ENCODE measurements at places on chromosomes 16 and 17.

GRCh38 chr17:64084086-64084939 is 45.6 kb downstream of the ERN1 start:
- DNase-seq = no peak

- DNase-seq = no peak
Measured at GRCh38 chr17:28484296-28484695, 10.9 kb downstream of the SLC13A2 start.

GRCh38 chr16:30049871-30050270 is 15.7 kb upstream of the ALDOA start:
- DNase-seq = peak; percentile 63

GRCh38 chr16:89383095-89384003 is 107.0 kb downstream of the ANKRD11 start:
- no peak for DNase-seq

- no peak for DNase-seq
Measured at GRCh38 chr17:6497496-6498221, 53.4 kb downstream of the PIMREG start.

GRCh38 chr17:42329025-42329976 is 41.0 kb downstream of the STAT5A start:
- DNase-seq = peak; percentile 9

GRCh38 chr16:64089697-64090096 is 1032.2 kb downstream of the CDH11 start:
- DNase-seq = peak; percentile 14

- DNase-seq = no peak
Measured at GRCh38 chr17:44183024-44183423, 3.7 kb upstream of the TMUB2 start.

- DNase-seq = peak; percentile 83
Measured at GRCh38 chr17:70168044-70168976, 1.0 kb upstream of the KCNJ2 start.

DNA sequence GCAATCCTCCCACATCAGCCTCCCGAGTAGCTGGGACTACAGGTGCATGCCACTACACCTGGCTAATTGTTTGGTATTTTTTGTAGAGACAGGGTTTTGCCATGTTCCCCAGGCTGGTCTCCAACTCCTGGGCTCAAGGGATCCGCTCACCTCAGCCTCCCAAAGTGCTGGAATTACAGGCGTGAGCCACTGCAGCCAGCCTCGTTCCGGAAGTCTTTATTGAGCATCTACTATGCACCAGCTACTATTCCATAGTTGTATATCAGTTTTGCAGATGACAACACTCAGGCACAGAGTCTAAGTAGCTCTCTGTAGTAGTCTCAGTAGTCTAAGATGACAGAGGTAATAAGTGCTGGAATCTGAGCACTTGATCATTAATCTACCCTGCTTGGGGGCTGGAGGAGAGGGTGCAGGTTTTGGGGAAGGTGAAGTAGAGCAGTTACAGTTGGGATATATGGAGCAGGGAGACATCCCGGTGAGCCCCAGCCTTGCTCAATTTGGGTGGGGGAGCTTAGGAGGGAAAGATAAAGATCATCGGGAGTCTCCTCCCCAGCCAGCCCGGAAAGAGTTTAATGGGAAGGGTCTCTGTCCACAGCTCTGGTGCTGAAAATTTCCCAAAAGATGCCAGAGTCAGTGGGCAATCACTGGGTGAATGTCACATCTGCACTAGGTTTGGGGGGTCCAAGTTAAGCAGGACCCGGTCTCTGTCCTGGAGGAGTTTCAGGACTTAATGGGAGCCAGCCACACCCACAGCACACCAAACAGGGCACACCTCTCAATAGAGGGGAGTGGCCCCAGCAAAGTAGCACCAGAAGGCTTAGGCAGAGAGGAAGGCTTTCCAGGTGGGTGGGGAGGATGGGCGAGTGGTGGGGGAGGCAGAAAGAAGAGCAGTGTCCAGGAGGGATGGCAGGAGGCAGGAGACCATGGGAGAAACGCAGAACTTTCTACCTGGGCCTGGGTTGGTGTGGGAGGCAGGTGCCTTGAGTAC is 1.7 kb downstream of the OTOP3 start:
- DNase-seq = no peak

- no peak for DNase-seq
Measured at GRCh38 chr16:58160855-58161254, 31.7 kb upstream of the CFAP20 start.

GRCh38 chr17:70313086-70313852 is 143.9 kb downstream of the KCNJ2 start:
- DNase-seq = peak; percentile 39

GRCh38 chr16:4384509-4384942 is 12.9 kb downstream of the VASN start:
- no peak for DNase-seq

- no peak for DNase-seq
Measured at GRCh38 chr17:55117164-55117563, 147.6 kb upstream of the HLF start.

- DNase-seq = no peak
Measured at GRCh38 chr17:36864827-36865430, 72.3 kb upstream of the LHX1 start.

- no peak for DNase-seq
Measured at GRCh38 chr16:87298857-87299465, 18.2 kb downstream of the C16orf95 start.

- no peak for DNase-seq
Measured at GRCh38 chr16:15829460-15829859, 27.4 kb downstream of the MYH11 start.

DNA sequence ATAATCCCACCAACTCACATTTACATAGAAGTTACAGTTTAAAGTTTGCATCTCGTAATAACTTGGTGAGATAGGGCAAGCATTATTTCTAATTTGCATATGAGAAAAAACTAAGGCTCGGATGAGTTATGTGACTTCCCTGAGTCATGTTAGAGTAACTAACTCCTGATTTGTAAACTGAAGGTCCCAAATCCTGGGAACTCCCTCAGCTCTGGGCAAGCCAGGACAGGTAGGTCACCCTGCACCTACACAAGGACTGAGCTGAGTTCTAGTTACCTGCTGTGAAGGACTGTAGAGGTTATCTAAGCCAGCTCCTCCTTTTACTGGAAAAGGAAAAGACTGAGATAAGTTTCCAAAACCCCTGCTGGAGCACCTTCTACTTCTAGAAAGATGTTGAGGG is 92.1 kb upstream of the HLF start:
- no peak for DNase-seq

DNA sequence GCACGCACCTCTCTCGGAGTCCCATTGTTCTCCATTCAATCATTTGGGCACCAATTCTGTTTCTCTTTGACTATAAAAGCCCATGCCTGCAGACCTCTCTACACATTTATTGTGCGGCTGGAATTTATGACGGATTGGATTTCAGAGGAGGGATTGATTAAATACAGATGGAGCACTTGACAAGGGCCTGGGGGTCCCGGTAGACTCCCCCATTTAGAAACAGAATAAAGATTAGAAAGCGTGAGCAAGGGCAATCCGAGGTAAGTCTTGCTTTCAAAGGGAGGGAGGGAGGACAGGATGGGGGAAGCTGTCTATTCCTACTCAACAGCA is 15.1 kb upstream of the PITPNM3 start:
- no peak for DNase-seq

GRCh38 chr16:1762196-1762878 is 9.0 kb downstream of the NME3 start:
- DNase-seq = no peak

DNA sequence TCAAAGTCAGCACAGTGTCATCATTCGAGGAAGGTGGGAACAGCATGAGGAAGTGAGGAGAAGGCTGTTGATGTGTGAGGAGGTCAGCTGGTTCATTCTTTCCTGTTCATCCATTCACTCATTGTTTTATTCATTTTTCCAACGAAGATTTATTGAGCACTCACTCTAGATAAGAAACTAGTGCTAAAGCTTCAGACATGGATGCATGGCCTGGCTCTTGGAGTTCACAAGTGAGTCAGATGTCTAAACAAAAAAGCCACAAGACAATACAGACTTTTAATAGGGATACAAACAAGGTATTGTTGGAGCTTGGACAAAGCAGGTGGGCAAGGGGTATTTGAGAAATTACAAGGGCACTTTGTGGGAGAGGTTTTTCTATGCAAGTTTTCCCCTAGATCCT is 31.3 kb upstream of the MPHOSPH6 start:
- DNase-seq = no peak

DNA sequence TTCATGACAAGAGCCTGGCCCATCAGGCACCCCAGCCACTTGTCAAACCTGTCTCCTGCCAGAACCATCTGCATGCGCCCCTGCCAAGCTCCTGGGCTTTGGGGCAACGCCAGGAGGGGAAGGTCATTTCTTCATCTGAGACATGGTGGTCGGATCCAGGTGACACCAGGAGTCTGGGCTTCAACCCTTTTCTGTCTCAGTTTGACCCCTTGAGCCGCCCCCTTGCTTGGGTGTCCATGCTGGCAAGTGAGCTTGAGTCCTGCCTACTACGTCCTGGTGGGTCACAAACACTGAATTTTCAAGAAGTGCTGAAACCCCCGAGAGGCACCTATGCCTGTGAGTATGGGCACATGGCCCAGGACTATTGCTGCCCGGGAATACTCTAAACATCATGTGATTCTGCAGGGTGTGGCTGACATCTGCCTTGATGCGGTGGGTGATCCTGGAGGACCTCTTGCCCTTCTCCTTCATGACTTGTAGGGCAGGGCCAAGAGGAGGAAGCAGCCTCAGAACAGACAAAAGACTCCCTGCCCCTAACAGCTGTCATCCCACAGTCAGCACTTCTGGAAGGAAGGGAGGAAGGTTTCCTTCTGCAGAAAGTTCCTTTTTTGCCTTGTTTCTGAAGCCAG is 43.4 kb downstream of the TNFRSF13B start:
- no peak for DNase-seq

DNA sequence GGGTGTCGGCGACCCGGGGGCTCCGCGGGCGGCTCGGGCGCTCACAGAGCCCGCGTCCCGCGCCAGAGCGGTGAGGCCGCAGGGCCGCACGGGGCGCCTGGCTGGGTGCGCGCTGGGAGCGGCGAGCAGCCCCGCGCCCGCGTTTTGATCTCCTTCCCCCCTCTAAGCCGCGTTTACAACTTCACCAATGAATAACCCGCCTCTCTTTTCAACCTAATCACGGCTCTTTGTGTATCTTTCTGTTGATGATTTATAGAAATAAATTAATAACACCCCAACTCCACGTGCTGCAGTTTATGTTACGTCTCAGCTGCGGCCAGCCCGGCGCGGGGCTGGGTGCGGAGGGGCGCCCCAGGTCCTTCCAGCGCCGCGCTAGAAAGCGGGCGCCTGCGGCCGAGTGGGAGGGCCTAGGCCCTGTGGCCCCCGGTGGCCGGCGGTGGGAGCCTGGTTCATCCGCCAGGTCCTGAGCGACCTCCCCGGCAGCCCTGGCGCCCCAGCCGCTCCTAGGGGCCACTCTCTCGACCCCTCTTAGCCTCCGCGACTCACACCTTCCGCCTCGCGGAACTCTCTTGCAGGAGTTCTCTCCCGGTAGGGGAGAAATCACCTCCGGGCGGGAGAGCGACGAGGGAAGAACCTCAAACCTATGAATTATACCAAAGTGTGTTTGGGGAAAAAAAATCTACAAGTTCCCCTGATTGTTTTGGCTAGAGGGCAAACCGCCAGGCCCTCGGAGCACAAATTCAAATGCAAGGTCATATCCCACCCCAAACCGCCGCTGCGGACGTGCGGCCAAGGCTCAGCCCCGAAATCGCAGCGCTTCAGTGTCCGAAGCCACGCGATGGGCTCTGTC is 1.9 kb downstream of the HNF1B start:
- DNase-seq = peak; percentile 31

GRCh38 chr17:19762515-19762961 is 14.4 kb upstream of the ALDH3A1 start:
- peak; percentile 74 for DNase-seq

- DNase-seq = peak; percentile 59
Measured at GRCh38 chr17:40124279-40125141, 2.7 kb downstream of the MSL1 start.

- no peak for DNase-seq
Measured at GRCh38 chr17:42389135-42389417, 834 bp upstream of the STAT3 start.

GRCh38 chr17:58521680-58522079 is 7.2 kb upstream of the MTMR4 start:
- DNase-seq = no peak

- no peak for DNase-seq
Measured at GRCh38 chr16:5653041-5653440, 555.4 kb upstream of the EEF2KMT start.

- peak; percentile 69 for DNase-seq
Measured at GRCh38 chr16:47779201-47780016, 318.3 kb downstream of the PHKB start.

DNA sequence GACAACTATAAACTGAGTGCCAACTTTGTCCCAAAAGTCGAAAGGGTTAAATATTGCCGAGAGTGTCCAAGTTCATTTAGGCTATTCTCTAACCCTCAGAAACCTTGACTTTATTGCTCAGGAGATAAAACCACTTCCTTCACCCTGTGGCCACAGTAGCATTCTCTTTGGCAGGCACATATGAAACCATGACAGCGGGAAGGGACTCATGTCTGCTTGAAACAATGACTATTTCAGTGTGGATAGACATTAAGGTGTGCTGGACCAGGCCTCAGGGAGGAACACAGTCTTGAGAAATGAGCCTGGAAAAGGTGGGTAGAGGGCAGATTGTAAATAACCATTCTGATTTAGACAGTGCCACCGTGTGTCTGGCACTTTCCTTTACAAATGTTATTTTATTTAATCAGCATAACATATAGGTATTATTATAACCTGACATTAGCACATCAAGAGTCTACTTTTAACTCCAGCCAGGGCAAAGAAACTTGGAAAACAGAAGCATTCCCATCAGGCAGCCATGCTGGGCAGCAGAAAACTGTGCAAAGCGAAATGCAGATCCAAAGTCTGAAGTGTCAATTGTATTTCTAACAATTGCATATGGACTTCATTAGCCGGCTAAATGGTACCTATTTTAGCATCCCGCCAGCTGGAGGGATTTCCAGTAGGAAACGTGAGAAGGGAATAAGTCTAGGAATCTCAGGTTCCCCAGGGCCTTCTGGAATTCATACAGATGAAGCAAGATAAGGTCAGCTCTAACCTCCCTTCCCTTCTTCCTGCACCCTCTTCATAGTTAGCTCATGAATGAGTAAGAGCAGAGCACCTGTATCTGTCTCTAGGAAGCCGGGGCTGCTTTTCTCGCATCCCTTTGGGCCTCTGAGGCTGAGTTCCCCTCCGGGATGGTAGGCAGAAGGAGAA is 212.8 kb upstream of the ELAC2 start:
- no peak for DNase-seq

DNA sequence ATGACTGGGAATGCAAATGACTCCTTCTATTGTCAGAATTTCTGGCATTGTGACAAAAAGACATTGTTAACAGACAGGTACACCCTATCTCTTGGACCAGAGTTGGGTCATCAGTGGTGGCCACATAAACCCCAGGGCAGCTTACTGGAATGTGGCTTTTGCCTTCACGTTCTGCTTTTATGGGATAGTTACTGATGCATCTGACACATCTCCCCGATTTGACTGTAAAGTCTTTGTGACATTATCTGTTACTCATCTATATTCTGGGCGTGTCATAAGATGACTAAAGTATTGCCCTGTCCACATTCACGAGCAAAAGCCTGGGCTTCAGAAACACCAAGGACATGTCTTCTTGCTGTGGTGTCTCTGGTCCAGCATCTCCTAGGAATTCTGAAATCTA is 18.7 kb upstream of the AQP8 start:
- no peak for DNase-seq

Measured in brain (organoid and tissue), 16 donors.